ENCODE measurements at places on chromosomes 13 and 19.

- DNase-seq, result no peak
These were observed 15.0 kb downstream of the EFNB2 start for GRCh38 chr13:106520251-106521054.

DNA sequence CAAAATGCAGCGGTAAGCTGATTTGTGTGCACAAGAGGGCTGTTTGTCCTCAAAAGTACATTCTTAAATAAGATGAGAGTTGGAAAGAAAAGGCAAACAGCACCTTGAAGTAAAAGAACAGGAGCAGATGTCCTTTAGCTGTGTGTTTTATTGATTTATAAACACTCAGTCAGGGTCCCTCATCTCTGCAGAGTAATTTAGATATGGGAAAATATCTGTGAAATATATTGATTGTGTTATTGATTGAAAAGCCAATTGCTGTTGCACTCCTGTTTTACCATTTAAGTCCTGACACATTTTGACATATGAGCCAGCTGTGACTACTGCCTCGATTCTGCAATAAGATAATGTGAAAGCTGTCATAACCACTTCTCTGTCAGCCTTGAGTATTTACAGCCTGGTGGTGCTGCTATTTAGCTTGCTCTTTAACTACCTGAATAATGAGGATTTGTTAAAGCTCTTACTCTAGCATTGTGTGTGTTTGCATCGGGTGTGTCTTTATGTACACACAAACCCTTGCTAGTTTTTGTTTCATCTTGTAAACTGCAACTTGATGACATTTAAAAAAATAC, 550.1 kb downstream of the DACH1 start:
- DNase-seq, result no peak

DNA sequence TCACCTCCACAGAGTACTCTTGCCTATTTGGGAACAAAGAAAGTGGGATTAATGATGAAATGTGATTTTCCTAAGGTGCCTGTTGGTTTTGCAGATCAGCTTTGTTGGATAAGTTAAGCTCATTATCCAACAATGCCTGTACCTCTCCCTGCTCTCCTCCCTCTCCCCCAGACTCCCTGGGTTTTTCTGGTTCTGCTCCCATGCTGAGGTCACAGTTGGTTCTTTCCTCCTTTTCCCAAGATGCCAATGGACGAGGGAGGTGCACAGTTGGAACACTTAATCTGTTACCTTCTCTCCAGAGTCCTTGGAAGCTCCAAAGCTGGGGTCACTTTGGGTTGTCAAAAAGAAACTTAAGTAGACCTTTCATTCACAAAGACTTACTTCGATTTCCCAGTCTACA, 1.6 kb downstream of the OXGR1 start:
- no peak for DNase-seq

- no peak for DNase-seq
These were observed 33.2 kb upstream of the CASP14 start for GRCh38 chr19:15015946-15016542.

GRCh38 chr19:5356428-5356827, 15.8 kb upstream of the PTPRS start:
- DNase-seq, result no peak

- DNase-seq, result no peak
These were observed 15.8 kb downstream of the YIPF2 start for GRCh38 chr19:10912619-10913018.

DNA sequence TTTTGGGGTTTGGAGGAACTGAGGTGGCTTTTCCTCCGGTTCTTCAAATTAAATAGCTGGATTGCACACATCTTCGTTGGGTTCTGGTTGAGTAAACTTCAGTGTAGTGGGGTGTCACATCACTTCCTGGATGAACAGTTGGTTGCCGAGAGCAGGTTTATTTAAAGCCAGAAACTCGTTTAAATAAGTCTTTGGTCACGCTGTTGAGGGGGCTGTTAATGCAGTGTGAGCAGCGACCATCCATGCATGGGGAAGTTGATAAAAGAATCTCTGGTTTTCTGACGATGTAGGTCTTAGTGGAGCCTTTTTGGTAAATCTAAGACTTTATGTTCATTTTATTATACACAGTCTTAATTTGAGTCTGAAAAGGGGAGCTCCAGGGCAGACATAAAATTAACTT, 351.2 kb upstream of the ARGLU1 start:
- no peak for DNase-seq

- DNase-seq, result no peak
These were observed 8.4 kb downstream of the AP1M1 start for GRCh38 chr19:16206046-16206605.

DNA sequence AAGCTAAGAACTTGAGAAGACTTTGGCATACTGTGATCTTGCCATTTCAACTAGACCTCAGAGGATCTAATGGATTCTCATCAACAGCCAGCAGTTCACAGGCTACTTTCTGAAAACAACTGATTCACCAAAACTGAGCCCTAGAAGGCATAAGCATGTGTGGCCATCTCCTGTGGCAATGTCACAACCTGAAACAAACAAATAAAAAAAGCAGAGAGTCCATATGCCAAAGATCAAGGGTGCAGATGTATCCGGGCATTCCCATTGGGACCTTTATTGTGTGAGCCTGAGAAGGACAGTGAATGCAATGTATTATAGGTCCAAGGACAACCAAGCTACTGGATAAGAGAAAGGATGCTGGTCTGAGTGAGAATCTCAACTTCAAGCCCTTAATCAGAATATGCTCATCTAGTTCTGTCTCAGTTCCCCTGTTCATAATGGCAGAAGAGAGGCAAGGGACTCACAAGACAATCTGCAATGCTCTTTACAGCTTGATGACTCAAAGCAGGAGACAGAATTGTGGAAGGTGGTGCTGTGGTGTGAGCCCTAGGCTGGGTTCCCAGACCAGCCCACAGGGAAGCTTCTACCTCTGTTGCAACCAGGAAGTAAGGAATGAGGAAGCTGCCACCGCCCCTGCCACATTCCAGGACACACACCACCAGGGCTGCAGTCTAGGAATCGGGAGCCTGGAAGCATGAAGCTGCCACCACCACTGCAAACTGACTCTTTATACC, 133.7 kb downstream of the RAP2A start:
- no peak for DNase-seq

GRCh38 chr19:57829316-57829715, 783 bp upstream of the ZNF587B start:
- DNase-seq, result no peak

GRCh38 chr13:60629158-60629557, 232.1 kb downstream of the TDRD3 start:
- DNase-seq, result no peak

DNA sequence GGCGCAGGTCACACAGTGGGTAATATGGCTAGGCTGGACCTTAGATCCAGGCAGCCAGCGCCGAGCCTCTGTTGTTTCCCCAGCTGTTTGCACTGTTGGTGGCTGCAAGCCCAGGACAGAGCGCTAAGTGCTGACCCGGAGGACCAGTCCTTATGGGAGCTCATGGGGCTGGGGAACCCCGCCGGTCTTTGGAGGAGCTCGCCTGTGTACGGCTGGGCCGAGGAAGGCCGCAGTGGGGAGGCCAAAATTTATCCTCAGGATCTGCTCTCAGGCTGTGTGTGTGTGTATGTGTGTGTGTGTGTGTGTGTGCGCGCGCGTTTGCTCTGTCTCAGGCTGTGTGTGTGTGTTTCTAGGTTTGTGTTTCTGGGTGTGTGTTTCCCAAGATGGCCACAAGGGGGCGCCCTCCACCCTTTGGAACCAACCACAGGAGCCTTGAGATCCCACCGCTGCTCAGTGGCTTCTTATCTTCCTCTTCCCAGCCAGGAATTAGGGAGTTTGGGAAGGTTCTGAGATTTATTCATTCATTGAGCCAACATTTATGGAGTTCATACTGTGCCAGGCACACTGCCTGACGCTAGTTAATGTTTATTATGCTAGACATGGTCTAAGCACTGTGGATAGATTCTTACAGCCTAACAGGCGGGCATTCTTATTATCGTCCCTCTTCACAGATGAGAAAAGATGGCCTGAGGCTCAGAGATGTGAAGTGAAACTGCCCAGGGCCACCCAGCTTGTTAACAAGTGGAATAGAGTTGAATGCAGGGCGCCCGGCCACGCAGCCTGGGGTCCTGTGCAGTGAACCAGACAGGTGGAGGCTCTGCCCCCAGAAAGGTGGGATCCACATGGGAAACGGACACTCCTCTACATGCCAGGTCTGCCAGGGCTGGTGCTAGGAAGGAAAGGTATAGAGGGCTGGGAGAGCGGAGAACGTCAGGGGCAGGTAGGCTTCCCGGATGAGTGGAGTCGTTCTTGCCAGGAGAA, 13.0 kb downstream of the PGLYRP1 start:
- DNase-seq, result peak; percentile 59
